ENCODE measurements at places on chromosomes 11 and 22. TPM values are rescaled to one million over a fixed set of nuclear protein-coding genes. Genes with fewer than 3 reads are reported as not detected.

The TRIM51 gene
- total RNA-seq: not detected

The PIH1D2 gene
- 1.3 TPM for total RNA-seq

The H19 gene
- total RNA-seq: not detected

The TMEM191B gene
- 3.1 TPM for total RNA-seq
